ENCODE measurements at places on chromosomes 13 and 19.
A peak's percentile ranks its signal among the peaks of the same experiment; 100 is the strongest.

DNA sequence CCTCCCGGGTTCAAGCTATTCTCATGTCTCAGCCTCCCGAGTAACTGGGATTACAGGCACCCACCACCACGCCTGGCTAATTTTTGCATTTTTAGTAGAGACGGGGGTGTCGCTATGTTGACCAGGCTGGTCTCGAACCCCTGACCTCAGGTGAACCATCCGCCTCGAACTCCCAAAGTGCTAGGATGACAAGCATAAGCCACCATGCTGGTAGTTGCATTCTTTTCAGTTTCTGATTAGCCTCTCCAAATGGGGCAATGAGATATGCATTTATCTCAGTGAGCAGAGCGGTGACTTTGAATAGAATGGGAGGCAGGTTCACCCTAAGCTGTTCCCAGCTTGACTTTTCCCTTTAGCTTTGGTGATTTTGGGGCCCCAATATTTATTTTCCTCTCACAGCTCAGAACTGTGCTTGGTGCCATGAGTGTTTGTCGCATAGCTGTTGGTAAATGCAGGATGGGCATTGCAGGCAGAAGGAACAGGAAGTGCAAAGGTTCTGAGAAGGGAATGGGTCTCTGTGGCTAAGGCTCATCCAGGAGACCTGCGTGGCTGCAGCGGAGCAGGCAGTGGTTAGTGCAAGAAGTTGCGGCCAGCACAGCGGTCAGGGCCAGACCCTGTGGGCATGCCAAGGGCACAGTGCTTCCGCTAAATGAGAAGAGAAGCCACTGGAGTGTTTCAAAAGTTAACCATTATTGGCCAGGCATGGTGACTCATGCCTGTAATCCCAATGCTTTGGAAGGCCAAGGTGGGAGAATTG lies 20.7 kb downstream of the LYPD3 start:
- no peak for DNase-seq

DNA sequence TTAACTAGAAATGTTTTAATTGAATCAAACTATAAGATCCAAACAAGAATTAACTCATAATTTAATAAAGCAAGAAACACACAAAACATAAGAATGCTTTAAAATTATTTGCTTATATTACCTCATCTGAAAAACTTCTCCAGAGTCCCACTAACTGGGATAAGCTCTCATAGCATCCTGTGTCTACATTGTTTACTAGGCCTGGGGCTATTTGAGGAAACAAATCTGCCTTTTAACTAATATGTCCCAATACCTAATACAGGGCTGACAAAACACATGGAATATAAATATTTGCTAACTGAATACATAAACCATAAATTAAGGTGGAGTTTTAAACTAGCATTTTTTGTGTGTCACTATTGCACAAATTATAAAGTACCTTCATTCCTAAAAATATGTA lies 1399.8 kb upstream of the SLC10A2 start:
- DNase-seq: no peak

DNA sequence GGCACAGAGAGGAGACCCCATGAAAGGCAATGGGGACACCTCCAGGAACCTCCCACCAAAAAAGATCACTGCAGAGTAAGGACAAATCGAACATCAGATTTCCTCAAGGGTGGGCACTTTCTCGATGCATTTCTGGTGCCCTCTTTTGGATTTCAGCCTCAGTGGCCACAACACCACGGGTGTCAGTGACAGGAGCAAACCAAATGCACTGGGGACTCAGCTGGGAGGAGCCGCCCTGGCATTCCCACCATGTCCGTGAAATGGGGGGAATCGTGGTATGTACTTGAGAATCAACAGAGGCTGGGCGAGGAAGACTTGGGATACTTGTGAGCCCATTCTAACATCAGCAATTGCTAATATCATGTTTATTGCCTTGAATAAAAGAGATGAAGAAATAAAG lies 16.3 kb downstream of the FAM187B start:
- DNase-seq: no peak

- DNase-seq: no peak
Measured at GRCh38 chr13:64397701-64398100, 2832.4 kb downstream of the PCDH9 start.

- DNase-seq: no peak
Measured at GRCh38 chr13:50522506-50522905, 321.0 kb downstream of the DLEU7 start.

GRCh38 chr19:15633082-15633835 lies 7.4 kb upstream of the CYP4F3 start:
- no peak for DNase-seq

DNA sequence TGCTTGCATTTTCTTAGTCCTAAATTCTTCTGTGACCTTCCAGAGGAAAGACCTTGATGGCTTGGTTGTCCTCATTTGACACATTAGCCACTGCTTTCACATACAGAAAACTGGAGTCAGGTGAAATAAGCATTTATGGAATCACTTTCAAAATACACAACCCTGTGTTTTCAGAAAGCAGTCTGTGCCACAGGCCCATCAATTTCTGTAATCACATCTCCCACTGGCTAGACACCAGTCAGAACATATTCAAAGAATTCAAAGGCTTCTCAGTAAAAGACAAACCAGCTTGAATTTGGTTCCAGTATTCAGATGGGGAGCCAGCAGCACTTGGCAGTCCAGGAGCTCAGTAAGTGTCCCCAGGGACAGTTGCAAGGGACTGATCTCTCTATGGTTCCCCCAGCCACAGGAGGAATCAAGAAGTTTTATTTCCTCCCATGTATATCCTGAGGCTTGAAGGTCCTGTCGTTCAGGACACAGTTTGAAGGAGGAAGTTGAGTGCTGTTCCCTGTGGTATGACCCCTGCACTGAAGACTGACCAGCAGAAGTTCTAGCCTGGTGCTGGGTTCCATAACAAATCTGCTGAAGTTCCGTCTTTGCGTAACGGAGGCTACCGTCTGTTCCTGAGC lies 214.3 kb downstream of the FOXO1 start:
- DNase-seq: no peak

GRCh38 chr19:1379961-1380489 lies 3.7 kb upstream of the NDUFS7 start:
- no peak for DNase-seq

- DNase-seq: no peak
Measured at GRCh38 chr13:31196992-31197391, 2.8 kb upstream of the B3GLCT start.

GRCh38 chr19:18610556-18611326 lies 1.9 kb upstream of the TMEM59L start:
- no peak for DNase-seq

- DNase-seq: no peak
Measured at GRCh38 chr13:73984949-73985691, 149.1 kb downstream of the KLF12 start.

DNA sequence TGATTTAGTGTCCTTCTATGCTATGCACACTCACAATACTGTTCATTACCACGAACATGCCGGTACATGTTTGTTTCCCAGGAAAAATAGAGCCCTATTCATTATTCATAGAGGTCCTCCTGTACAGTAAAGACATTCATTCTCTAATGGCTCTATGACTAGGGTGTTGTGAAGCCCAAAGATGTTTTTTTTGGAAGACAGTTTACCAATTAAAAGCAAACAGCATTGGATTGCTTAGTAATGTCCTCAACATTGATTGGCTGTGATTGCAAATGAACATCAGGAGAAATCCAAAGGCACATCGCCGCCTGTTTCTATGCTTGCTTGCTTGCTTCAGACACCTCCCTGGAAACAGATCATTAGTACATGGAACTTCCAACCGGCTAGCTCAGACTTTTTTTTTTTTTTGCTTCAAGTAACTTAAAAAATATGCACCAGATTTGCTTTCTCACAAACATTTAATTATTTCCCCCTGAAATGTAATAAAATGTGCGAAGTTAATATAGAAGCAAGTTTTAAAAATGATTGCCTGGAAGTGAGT lies 8.8 kb upstream of the GPC6 start:
- no peak for DNase-seq

- peak; percentile 5 for DNase-seq
Measured at GRCh38 chr13:33284916-33285315, 639 bp downstream of the STARD13 start.

DNA sequence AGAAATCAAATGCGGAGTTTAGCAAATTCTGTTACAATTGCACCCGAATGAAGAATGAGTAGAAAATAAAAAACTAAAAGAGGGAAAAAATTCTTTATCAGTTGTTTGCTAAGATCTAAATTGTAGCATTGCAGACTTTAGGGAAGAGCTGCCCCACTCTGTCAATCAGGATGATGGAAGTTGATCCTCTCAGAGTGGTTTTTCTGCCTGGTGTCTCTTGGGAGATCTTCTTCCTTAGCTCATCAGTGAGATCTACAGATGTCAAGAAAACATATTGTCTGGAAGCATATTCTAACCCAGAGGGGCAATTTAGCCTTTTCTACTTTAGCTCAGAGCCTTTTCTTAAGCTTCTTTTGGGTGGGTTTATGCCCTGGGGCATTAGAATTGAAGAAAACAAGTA lies 223.2 kb upstream of the PCDH17 start:
- no peak for DNase-seq

DNA sequence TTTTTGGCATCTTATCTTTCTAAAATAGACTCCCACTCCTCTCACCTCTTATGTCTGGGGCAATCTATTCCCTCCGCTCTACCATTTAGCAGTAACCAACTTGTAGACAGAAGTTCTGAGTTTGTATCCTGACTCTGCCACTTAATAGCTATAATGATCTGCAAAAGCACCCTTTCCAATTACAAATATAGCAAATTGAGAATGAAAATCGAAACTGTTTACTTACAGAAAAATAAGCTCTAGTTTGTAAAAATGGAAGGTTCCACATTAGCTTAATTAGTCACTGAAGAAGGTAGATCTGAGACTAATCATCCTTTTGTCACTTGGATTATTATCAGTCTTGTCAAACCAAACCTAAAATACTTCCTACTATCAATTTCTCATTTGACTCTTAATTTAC lies 409.3 kb downstream of the DIAPH3 start:
- no peak for DNase-seq

GRCh38 chr13:49400755-49401659 lies 42.9 kb downstream of the CAB39L start:
- DNase-seq: peak; percentile 43

GRCh38 chr13:87889254-87889653 lies 218.1 kb downstream of the SLITRK5 start:
- no peak for DNase-seq

DNA sequence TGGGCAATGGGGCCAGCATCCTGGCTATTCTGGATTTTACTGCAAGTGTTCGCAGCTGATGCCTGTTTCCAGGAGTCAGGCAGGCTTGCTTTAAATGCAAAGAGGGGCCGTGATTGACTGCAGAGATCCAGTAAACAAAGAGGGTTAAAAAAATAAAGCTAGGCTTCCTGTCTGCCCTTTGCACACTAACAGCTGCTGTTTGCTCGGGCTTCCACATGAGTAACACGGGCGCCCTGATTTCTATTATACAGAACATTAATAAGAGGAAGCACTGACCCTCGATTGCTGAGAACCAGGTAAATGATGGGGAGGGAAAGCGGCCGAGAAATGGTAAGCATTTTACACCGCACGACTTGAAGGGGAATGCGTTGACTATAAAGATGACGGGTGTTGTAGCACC lies 254.2 kb upstream of the ZNF507 start:
- no peak for DNase-seq

DNA sequence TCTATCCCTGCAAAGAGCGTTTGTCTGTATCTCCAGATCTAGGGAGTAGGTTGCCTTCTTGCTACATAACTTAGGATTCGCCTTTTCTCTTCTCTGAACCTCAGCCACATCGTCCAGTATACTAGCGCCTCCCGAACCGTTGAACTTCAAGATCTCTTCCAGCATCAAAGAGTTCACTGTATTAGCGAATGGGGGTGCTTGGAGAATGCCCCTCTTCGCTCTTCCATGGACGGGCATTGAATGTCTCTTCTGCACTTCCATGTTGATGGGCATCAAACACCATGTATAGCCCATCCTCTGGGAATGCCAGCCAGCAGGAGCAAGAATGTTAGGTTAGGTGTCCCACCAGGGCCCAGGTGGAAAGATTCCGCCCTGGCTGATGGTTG lies 575 bp upstream of the OXGR1 start:
- DNase-seq: no peak

DNA sequence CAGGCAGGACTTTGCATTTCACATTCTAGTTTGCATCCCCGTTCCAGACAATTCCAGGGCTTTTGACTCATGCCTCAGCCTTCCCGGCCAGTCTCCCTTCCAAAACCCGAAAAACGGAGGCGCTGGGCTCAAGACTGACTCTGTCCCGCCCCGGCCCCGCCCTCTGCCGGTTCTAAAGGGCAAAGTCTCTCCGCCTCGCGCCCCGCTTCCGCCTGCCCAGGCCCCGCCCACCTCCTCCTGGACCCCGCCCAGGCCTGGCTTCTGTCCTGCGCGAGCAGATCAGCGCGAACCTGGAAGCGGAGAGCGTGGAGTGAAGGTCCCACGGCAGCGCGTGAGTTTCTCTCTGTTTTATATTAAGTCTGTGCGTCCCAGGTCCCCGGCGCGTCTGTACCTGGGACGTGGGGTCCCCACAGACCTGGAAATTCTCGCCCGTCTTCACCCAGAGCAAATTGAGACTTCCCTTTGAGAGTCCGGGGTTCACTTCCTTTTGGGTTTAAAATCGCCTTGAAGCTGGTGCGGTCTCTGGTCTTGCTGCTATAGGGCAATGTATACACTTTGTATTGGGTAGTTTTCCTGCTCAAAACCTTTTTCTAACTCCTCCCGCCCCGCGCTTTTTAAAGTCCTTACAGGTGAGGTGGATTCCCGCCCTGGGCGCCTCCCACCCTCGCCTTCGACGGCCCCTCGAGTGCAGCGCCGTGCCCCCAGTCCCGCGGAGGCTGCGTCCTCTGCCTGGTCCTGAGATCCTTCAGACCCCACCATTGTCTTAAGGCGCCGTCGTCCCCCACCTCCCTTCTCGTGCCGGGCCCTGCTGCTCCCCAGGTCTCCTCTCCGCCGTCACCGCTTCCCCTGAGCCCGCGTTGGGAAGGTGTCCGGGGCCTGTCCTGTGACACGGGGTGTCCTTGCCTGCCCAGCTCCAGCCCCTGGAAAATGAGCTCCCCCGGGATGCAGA lies 31.2 kb downstream of the ZNF701 start:
- peak; percentile 92 for DNase-seq

- DNase-seq: no peak
Measured at GRCh38 chr13:88217372-88217771, 546.2 kb downstream of the SLITRK5 start.

DNA sequence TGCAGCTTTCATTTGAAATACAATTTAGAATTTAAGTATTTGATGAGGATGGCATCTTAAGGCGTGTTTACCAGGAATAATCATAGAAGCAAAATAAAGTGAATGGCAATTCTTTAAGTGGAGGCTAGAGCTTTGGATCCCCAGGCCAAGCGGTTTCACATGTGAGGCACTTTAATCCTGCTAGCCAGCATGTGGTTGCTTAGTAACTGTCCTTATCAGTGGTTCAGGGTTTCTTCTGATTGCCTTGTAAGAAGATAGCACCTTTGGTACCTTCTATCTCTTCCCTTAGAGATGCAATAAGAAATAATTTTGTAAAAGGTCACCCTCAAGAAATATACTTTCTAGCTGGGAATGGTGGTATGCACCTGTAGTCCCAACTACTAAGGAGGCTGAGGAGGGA lies 38.9 kb upstream of the SERP2 start:
- DNase-seq: no peak

DNA sequence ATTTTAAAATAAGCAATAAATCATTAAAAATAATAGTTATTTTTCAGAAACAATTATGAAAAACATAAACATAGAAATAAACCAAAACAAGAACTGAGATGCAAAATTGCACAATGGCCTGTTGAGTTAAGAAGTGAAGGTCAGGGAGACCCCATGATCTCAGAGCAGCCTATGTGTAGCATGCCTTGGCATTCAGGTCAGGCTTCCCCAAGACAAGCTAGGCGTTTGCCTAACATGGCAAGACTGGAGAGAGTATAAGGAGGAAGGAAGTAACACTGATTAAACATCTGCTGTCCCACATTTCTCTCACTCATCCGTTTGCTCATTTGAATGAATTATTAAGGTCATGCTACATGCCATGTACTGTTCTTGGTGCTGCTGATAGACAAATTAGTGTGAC lies 291.8 kb downstream of the TSHZ3 start:
- DNase-seq: no peak
